ENCODE measurements at places on chromosomes 2 and 18. TPM values are rescaled to one million over a fixed set of nuclear protein-coding genes. Genes with fewer than 3 reads are reported as not detected.

Gene RAB27B
- 12.7 TPM for total RNA-seq

Gene SKA1
- 18.3 TPM for total RNA-seq

Gene KATNAL2
- total RNA-seq, result 9.4 TPM

Gene WIPF1
- 1.3 TPM for total RNA-seq

Gene ARHGEF4
- total RNA-seq, result 16.1 TPM

Gene CEP76
- total RNA-seq, result 15.1 TPM

Gene C2orf15
- total RNA-seq, result 16.9 TPM

Gene ZAP70
- total RNA-seq, result not detected

Gene MATN3
- total RNA-seq, result 1.9 TPM

Gene LAPTM4A
- total RNA-seq, result 96.6 TPM

Gene SCN9A
- total RNA-seq, result 5.2 TPM

Gene FANCL
- 51.8 TPM for total RNA-seq

Gene FOXD4L1
- 0.43 TPM for total RNA-seq

Gene C2orf68
- 48.6 TPM for total RNA-seq

Gene DPYSL5
- total RNA-seq, result not detected

Gene SP5
- total RNA-seq, result 7.3 TPM

Gene VSNL1
- not detected for total RNA-seq

Gene SUMO1
- 100 TPM for total RNA-seq

Gene KIF1A
- not detected for total RNA-seq

Gene FAM136A
- total RNA-seq, result 39.3 TPM

Gene GPR45
- not detected for total RNA-seq

Gene TLX2
- 3.8 TPM for total RNA-seq

Gene ADRA2B
- 0.55 TPM for total RNA-seq

Gene SH2D6
- total RNA-seq, result 2.3 TPM

Gene ARHGAP15
- not detected for total RNA-seq

Gene POTEJ
- total RNA-seq, result not detected

Gene CIDEA
- not detected for total RNA-seq

Gene CYP27C1
- total RNA-seq, result 0.94 TPM

Gene ARHGAP25
- total RNA-seq, result not detected

Gene DSG4
- total RNA-seq, result not detected

Gene EEF1B2
- total RNA-seq, result 328 TPM

Gene MITD1
- 37.6 TPM for total RNA-seq

Gene FTCDNL1
- total RNA-seq, result 5.2 TPM

Gene EVX2
- total RNA-seq, result not detected

Gene MC4R
- not detected for total RNA-seq

Gene COL6A3
- 0.57 TPM for total RNA-seq

Gene POTEC
- total RNA-seq, result not detected

Gene ASXL3
- total RNA-seq, result not detected

Gene CYRIA
- total RNA-seq, result 3.9 TPM

Gene MEP1B
- total RNA-seq, result not detected

Gene FBXO48
- total RNA-seq, result 1.2 TPM

Gene SAG
- total RNA-seq, result not detected

Gene DUSP19
- total RNA-seq, result 6.2 TPM

Gene RASGRP3
- total RNA-seq, result 0.10 TPM

Gene STK25
- 268 TPM for total RNA-seq

Gene C1QL2
- total RNA-seq, result not detected

Gene IL1RN
- 5.0 TPM for total RNA-seq

Gene TMEM163
- total RNA-seq, result 2.4 TPM

Gene MSTN
- total RNA-seq, result not detected

Gene CYS1
- 0.43 TPM for total RNA-seq

Gene SPDYA
- 1.9 TPM for total RNA-seq

Gene AGXT
- not detected for total RNA-seq

Gene RAPH1
- 16.8 TPM for total RNA-seq

Gene GALNT13
- 3.6 TPM for total RNA-seq
